ENCODE measurements at places on chromosomes 4 and X.

- no peak for DNase-seq
These were observed 22.4 kb upstream of the CLTRN start for GRCh38 chrX:15686818-15687685.

DNA sequence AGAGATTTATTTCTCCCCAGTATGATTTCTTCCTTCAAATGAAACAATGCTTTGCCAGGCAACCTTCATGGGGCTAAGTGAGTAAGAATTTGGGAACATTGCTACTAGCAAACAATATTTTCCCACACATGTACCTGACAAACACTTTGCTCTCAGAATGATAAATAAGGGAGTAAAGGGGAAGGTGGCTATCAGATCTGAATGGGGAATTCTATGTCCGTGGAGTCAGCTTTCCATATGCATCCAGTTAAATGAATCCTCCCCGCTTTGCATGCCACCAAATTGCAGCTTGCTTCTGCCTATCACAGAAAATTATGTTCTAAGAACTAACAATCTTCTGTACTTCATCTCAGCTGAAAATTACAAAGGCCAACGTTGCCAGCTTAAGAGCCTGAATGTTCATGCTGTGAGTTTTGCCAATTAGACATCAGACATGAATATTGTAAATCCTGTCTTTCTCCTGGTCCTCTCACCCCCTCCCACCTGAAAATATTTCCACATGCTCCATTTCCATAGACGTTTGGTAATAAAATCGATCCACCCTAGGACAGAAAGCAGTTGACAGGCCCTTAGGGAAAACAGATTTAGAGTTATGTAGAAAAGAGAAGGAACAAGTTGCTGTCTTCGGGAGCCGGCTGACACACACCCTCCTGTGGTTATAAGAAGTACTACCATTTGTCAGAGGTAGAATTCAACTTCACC, 6.3 kb downstream of the MEPE start:
- DNase-seq: no peak

DNA sequence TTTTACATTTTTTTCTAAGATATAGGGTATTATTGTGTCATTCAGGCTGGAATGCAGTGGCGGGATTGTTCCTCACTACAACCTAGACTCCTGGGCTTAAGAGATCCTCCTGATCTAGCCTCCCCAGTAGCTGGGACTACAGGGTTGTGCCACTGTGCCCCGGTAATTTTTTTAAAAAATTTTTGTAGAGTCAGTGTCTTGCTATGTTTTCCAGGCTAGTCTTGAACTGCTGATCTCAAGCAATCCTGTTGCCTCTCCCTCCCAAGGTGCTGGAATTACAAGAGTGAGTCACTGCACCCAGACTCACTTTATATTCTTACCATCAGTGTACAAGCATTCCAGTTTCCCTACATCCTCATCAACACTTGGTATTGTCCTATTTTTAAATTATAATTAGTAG, 156.4 kb upstream of the GYPA start:
- no peak for DNase-seq

DNA sequence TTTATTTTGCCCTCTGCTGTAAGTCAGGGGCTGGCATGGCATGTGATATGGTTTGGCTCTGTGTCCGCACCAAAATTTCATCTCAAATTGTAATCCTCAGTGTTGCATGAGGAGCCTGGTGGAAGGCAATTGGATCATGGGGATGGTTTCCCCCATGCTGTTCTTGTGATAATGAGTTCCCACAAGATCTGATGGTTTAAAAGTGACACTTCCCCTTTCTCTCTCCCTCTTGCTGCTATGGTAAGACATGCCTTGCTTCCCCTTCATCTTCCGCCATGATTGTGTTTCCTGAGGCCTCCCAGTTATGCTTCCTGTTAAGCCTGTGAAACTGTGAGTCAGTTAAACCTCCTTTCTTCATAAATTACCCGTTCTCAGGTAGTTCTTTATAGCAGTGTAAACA, 72.0 kb upstream of the MSX1 start:
- no peak for DNase-seq

Measured in HS-27A (cell line).